Stimulated activated CD4-positive, alpha-beta T cell treated with anti-CD3 and anti-CD28 coated beads, Interleukin-12 subunit alpha, Interleukin-12 subunit beta, amount 100 ng/mL, for 24 hours (primary cell): ENCODE measurements at places on chromosomes 3 and 15.

DNA sequence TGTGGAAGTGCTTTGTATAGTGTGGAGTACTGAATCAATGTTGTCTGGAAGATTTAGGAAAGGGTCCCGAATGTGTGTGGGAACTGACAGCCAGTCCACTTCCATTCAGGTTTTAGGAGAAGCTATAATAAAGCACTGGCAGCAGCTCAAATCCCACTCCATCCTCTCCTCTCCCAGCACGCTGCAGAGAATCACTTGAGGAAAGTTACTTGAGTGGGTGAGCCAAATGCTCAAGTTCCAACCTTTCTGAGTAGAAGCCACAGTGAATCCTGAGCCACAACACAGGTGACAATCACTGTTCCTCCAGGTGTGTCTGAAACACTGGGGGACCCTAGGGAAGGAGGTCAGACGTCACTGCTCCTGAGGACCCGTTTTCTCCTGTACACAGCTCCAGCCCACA is 106.5 kb downstream of the TIGIT start:
- no peak for DNase-seq

- no peak for DNase-seq
Measured at GRCh38 chr3:73478858-73479257, 145.9 kb downstream of the PDZRN3 start.

DNA sequence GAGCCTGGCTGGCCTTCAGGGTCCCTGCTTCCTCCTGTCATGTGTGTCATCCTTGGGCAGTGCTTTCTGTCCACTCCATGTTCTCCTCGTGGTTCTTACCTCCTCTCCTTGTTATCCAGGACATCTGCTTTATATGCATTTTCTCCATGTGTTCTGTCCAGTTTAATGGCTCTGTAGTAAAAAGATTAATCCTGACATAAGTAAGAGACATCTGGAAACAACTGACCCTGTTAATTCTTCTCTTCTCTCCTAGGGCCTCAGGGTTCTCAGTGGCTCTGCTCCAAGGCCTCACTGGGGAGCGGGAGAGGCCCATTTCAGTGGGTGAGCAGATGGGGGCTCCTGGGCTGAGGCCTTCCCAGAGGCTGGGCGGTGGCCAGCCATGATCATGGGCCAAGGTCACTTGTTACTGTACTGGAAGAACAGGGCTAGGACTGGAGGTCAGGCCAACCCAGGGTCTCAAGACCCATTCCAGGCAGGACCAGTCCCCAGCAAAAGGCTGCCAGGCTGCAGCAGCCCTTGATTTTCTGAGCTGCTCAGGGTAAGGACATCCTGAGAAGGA is 20.2 kb upstream of the CDCP1 start:
- no peak for DNase-seq

DNA sequence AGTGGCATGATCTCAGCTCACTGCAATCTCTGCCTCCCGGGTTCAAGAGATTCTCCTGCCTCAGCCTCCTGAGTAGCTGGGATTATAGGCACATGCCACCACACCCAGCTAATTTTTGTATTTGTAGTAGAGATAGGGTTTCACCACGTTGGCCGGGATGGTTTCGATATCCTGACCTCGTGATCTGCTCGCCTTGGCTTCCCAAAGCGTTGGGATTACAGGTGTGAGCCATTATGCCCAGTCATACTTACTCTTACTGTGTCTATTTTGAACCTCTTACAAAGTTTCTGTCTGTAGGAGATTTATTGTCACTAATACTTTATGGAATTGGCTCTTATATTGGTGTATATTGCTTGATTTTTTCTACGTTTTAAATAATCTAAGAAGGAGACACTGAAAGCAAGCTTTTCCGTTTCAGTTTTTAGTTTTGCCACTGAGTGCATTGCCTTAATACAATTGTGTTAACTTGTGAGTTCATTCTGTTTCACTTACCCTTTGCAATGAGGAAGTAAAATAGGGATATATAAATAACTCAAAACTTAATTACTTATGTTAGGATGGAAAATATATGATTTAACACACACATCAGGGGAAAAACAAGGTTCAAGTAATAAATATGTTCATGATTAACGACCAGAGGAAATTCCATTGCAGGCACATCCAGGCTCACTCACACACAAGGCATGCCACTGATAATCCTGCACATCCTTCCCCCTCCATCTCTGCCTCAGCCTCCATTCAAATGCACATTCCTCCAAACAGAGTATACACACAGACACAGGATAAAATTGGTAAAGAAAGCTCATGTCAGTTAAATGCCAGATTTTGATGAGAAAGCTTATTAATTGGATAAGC is 279.3 kb upstream of the RASGRP1 start:
- no peak for DNase-seq

- DNase-seq, result no peak
Measured at GRCh38 chr15:41501191-41501917, 7.7 kb downstream of the ITPKA start.

DNA sequence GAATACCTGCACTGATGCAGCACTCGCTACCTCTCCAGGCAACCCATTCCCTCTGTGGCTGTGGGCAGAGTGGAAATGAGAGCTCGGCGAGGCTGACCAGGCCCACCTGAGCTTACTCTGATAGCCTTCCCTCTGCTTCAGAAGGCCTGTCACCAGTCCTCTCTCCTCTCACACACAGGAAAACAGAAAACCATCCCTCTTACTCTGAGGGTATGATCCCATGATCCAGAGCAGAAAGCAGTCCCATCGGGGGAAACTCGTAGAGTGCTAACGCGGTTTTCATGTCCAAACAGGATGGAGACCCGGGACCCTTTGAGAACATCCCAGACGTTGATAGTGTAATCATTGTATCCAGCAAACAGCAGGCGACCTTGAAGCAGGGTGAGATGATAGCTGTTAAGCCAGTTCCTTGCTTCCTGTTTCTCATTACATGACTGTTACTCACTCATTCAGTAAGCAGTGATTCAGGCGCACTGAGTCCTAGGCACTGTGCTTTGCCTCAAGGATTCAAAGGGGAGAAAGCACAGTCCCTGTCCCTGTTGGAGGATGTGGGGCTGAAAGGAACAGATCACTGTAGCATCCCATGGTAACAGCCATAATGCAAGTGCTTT is 11.8 kb upstream of the BCL2L10 start:
- DNase-seq, result no peak

DNA sequence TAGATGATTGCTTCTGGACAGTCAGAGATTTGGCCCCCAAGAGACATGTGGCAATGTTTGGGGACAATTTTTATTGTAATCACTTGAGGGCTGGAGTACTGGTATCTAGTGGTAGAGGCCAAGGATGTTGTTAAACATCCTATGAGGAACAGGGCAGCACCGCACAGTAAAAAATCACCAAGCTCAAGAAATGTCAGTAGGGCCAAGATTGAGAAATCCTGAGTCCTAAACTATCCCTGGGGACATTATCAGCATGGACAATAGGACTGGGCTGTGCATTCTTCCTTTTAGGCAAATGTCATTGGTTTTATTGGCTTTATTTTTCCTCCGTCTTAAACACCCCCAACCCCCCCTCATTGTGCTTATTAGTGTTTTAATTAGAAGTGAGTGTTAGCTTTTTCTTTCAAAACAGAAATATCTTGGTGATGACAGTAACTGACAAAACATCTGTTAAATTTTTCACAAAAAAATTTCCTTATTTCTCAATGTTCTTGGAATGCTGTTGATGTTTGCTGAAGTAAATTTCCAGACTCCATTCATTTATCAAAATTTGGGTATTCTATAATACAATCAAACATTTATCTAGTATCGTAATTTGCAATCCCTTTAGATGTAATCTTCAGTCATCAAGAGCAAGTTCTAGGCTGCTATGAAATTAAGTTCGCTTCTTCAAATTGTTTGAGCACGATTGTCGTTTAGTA is 944.4 kb downstream of the VGLL3 start:
- DNase-seq, result no peak

DNA sequence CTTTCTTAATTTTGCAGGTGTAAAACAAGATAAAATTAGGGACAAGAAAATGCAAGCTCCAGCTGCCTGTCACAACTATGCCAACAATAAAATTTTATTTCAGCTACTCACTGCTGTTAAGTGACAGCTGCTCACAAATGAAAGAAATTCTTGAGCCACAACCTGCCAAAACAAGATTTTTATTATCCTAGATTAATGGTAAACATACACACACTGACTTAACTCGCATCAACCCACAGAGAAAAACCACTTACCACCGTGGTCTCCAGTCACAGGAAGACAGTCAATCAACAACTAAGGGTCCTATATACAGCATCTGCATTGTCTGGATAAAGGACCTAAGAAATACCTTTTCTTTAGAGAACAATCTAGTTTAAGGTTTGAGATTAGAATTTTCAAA is 31.3 kb downstream of the EFL1 start:
- DNase-seq, result no peak

GRCh38 chr3:171435143-171435542 is 25.1 kb downstream of the TNIK start:
- DNase-seq, result no peak

DNA sequence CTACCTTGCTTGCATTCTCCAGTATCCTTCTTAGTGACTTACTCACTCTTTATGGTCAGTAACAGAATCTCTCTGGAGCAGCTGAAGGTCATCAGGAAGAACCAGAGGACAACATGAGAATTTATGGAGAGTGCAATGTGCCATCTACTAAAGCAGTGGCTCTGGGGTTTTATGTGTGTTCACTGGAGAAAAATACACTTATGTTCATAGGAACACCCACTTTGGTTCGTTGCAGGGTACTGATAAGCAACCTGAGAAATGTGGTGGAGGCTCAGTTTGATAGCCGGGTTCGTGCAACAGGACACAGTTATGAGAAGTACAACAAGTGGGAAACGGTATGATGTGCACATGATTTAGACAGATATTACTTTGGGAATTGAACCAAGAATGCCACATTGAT is 12.8 kb downstream of the CPB1 start:
- DNase-seq, result no peak

DNA sequence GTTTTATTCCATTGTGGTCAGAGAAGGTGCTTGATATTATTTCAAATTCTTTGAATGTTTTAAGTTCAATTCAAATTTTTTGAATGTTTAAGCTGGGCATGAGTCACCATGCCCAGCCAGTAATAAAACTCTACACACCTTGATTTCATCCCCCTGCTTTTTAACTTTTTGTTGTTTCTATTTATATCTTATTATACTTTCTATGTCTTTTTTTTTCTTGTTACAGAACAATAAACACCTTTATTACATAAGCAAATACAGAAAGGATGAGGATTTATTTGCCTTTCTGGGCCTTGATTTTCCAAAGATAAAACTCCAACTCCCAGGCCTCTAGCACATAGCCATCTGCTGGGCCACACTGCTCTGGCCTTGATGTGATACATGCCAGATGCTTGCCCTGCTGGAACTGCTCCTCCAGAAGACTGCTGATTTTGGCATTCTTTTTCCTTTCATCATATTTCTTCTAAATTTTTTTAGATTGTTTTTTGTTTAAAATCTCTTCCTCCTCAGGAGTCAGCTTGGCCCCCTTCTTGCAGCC is 14.0 kb downstream of the DNAH12 start:
- no peak for DNase-seq

GRCh38 chr3:160931474-160931873 is 173.7 kb downstream of the B3GALNT1 start:
- DNase-seq, result no peak
